ENCODE measurements at places on chromosomes 2 and 18. TPM values are rescaled to one million over a fixed set of nuclear protein-coding genes. Genes with fewer than 3 reads are reported as not detected.

GRCh38 chr2:33425586-33426031 lies 50.8 kb upstream of the RASGRP3 start:
- DNase-seq, result no peak

GRCh38 chr2:219459460-219460311 lies 25.0 kb downstream of the SPEG start:
- peak; percentile 41 for DNase-seq

GRCh38 chr2:28674713-28675068 lies 76.9 kb upstream of the PPP1CB start:
- DNase-seq, result no peak

- DNase-seq, result no peak
Measured at GRCh38 chr18:72674710-72675109, 130.6 kb upstream of the CBLN2 start.

DNA sequence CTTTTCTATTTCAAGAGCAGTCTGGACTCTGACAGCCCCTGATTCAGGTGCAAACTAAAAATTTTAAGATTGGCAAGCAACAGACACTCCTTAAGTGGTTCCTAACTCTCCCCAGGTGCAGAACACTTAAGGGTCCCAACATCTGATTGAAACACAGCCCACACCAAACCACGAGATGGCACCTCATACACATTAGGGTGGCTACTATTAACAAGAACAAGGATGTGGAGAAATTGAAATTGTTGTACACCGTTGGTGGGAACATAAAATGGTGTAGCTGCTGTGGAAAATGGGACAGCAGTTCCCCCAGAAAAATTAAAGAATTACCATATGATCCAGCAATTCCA lies 82.3 kb downstream of the POLR1A start:
- no peak for DNase-seq

- DNase-seq, result no peak
Measured at GRCh38 chr2:122451040-122451439, 695.6 kb downstream of the TSN start.

Gene GNLY
- total RNA-seq, result 2.1 TPM

DNA sequence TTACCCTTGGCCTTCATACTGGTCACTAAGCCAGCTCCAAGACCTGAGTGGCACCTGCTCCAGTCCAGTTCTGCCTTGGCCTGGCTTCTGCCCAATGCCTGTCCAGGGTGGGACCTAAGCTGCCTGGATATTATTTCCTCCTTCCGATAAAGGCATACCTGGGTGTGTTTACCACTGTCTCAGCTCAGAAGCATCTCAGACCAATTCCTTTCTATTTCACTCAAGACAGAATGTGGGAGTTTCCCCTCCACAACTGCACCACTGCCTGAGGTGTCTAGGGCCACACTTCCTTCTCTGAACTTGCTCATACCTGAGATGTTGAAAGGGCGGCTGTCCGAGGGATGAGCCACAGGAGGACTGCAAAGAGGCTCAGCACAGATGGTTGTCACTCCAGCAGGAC lies 18.4 kb upstream of the CAB39 start:
- DNase-seq, result no peak

DNA sequence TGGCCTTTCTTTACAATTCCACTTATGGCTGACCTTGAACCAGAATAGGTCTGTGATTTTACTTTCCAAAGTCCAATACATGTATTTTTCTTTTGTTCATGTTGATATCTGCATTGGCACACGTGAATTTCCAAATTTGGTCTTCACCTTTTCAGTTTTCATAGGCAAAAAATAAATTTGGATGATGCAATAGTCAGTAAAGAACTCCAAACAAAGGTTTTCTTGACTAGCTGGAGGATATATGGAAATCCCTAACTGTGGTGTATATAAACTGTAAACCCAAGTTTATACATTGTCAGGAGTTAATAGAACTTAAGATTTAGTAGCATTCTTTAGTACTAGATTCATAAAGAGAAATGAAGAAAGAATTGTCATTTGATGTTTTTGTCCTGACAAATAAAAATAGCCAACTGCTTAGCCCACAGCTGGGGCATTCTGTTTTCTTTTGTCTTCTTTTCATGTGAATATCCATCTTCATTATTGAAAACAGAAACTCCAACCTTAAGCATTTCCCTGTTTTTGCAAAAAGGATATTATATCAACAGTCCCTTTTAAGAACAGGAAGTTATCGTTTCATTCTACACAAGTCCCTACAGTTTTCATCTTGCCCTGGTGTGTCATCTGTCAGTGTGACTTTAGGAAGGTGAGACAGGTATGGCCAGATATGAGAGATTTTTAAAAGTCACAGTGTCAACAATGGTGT lies 132.9 kb downstream of the BCL2 start:
- no peak for DNase-seq

DNA sequence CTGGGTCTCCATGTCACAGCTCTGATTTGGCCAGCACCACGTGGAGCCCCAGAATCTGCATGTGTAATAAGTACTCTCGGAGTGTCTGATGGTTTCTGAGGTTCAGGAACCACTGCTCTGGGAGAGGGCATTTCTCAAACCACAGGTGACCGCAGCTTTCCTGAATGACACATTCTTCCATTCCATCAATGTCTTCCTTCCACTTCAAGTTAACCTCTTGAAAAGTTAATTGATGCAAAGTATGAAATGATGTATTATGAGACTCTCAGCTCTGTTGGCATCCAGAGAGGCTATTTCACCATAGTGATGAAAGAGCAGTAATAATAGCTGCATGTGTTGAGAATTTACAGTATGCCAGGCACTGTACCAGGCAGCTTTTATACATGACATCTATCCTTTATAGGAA lies 61.3 kb upstream of the CRIM1 start:
- DNase-seq, result peak; percentile 17

- peak; percentile 74 for DNase-seq
Measured at GRCh38 chr2:86038291-86039081, 67.2 kb downstream of the POLR1A start.

- no peak for DNase-seq
Measured at GRCh38 chr2:158740621-158741020, 54.5 kb upstream of the DAPL1 start.

DNA sequence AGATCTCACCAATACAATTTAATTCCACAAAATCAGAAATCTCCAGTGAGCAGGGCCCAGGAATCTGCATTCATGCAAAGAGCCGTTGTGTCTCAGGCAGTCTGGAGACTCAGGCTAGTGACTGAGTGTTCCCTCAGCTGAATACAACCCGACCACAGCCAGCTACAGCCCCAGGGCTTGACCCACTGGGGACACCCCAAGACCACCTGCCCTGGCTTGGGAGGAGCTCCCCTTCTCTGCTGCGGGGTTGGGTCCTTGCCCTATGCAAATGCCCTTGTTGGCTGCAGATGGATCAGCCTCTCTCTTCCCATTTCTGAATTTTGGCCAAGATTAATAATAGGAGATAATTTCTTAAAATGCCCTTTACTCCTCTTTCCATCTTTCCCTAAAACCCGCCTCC lies 157.7 kb downstream of the TWIST2 start:
- DNase-seq, result no peak

DNA sequence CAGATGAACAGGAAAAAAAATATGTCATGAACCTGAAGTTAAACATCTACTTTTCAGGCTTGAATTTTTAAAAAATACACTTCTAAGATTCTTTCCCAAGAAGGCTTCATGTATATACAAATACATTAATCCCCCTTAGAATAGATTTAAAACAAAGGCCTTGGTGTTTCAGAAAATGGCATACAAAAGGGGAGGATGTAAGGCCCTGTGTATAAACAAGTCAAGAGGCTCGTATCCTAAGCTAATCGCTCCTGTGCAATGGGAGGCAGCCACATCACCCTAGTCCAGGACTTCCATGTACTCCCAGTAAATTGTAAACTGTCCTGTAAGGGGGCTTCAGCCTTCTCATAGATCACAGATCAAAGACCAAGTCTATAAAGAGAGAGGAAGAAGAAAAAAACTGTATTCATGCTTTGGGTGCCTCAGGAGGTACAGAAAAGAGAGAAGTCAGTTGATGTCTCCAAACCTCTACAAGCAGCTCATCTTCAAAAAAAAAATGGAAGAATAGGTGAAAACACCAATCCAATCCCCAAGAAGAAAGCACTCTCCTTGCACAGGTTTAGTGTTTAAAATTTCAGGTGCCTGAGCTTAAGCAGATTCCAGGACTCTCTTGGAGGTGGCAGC lies 53.9 kb downstream of the ANKRD44 start:
- DNase-seq, result no peak

GRCh38 chr18:62616331-62616805 lies 93.5 kb downstream of the ZCCHC2 start:
- no peak for DNase-seq

- no peak for DNase-seq
Measured at GRCh38 chr2:120945832-120946499, 210.3 kb downstream of the GLI2 start.

DNA sequence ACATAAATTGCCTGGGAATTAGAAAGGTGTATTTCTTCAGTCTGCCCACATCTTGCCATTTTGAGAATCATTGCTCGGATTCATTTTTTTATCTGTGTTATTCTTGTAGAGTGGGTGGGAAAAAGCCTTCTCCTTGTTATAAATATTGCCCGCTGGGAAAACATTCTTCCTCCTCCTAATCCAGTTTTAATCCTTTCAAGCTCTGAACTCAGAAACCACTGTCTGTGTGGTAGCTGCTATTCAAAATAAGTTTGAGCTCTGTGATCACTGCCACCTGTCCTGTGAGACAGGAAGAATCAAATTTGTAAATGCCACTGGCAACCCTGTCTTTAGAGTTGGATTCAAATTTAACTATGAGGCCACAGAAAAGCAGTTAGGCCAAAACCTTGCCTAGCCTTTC lies 1875.2 kb upstream of the PIK3C3 start:
- no peak for DNase-seq

DNA sequence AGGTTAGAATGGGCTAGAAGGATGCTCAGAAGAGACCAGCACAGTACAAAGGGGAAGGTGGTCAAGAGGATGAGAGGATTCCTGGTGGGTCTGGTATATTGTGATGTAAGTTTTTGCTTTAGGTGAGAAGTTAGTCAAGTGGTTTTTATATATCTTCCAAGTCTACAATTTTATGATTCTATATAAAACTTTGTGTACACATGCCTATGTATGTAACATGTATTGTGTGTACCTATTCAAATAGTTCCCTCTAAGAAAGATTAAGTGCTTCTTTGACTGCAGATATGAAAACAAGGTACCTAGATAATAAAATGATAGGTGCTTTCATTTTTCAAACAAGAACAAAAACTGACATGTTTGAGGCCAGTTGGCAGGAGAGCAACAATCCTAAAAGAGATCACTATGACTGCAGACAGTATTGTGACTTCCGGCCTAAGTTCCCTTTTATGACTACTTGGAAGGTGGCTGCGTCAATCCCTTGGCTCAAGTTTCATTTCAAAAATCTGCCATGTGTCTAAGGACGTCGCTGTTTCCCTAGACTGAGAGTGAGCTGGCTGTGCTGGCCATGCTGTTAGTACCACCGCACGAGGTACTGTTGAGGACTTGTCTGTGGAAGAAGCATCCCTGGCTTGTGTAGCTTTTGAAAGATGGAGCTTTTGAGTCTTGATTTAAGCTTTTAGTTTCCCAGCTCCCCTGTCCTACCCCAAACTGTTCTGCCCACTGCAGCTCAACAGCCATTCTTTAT lies 123.1 kb downstream of the PRPF40A start:
- DNase-seq, result peak; percentile 2

DNA sequence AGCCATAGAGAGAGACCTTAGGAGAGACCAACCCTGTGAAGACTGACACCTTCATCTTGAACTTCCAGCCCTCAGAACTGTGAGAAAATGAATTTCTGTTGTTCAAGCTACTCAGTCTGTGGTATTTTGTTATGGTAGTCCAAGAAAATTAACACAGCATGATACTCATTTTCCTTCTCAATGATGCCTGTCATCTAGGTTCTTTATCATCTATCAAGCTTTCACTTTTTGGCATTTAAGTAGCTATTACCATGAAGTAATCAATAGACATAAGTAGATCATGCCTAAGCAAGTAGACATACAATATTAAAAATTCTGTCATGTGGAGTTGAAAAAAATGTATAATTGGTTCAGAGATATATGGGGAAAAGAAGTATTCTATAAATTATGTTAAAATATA lies 444.7 kb downstream of the THSD7B start:
- no peak for DNase-seq

Gene TBR1
- total RNA-seq, result not detected

- no peak for DNase-seq
Measured at GRCh38 chr2:236341721-236342120, 77.5 kb upstream of the ASB18 start.

DNA sequence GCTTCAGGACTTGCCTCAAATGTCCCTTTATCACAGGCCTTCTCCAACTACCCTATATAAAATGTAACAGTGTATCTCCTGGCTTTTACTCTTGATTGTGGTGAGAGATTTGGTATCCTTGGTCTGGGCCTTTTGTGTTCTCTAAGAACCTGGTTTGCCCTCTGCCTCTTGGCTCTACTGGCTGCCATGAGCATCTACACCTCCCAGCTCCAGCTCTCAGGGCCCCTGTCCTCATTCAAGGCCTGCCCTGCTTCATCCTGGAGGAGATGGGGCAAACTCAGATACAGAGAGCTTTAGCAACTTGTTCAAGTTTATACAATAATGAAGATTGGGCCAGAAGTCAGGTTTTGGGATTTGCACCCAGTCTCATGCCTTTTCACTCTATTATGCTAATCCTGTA lies 45.0 kb downstream of the QPCT start:
- no peak for DNase-seq

GRCh38 chr2:238900511-238900910 lies 52.6 kb downstream of the TWIST2 start:
- DNase-seq, result no peak

DNA sequence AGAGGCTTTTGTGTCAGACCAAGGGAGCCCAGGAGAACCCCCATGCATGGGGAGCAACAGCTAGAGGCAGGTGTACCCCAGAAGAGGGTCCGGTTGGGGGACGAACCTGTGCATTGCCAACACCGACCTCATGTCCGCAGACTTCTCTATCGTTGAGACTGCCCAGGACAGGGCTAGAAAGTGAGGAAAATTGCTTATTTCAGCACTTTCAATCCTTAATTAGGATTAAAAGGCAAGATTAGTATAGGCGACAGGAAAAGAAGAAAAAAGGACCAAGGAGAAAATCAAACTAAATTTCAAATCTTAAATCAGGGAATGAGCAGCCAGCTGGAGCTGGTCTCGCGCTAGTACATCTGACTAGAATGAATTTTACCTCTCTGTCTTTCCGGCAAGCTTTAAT lies 438.9 kb upstream of the SOX11 start:
- DNase-seq, result no peak

Gene UBXN2A
- 12.4 TPM for total RNA-seq

DNA sequence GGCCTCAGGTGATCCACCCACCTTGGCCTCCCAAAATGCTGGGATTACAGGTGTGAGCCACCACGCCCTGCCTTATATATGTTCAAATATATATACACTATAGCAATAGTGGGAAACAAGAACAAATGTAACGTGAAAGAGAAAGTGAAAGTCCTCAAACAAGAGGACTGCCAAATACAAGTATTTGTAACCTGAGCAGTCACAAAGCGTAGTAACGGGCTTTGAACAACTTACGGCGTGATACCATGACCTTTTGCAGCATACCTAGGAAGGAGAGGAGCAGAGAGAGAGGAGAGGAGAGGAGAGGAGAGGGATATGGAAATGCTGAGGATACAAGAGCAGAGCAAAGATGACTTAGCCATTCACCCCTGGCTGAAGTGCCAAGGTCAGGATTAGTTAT lies 113.8 kb upstream of the RGPD4 start:
- no peak for DNase-seq

GRCh38 chr2:211077216-211077767 lies 520.9 kb downstream of the CPS1 start:
- no peak for DNase-seq

- no peak for DNase-seq
Measured at GRCh38 chr2:191247381-191248057, 2.3 kb downstream of the MYO1B start.

- DNase-seq, result no peak
Measured at GRCh38 chr2:46367286-46367685, 70.1 kb downstream of the EPAS1 start.
